ENCODE measurements at places on chromosomes 1 and 21. TPM values are rescaled to one million over a fixed set of nuclear protein-coding genes. Genes with fewer than 3 reads are reported as not detected.

EVA1B gene
- 75.4 TPM for total RNA-seq

REG4 gene
- not detected for total RNA-seq

GBP1 gene
- total RNA-seq: 27.4 TPM

FAM72C gene
- 1.4 TPM for total RNA-seq

ZBTB8OS gene
- total RNA-seq: 36.3 TPM

LMX1A gene
- total RNA-seq: not detected

MX2 gene
- total RNA-seq: 0.13 TPM

Data from thoracic aorta endothelial cell (primary cell).